ENCODE measurements at places on chromosomes 1 and 21. TPM values are rescaled to one million over a fixed set of nuclear protein-coding genes. Genes with fewer than 3 reads are reported as not detected.

DDAH1 gene
- total RNA-seq = 127 TPM

PAPPA2 gene
- 3.5 TPM for total RNA-seq

MCOLN3 gene
- 1.1 TPM for total RNA-seq

ERG gene
- 11.2 TPM for total RNA-seq

SDC3 gene
- total RNA-seq = 144 TPM

IGSF5 gene
- 2.2 TPM for total RNA-seq

PLEKHM2 gene
- 189 TPM for total RNA-seq

MCOLN2 gene
- 0.40 TPM for total RNA-seq

DNA sequence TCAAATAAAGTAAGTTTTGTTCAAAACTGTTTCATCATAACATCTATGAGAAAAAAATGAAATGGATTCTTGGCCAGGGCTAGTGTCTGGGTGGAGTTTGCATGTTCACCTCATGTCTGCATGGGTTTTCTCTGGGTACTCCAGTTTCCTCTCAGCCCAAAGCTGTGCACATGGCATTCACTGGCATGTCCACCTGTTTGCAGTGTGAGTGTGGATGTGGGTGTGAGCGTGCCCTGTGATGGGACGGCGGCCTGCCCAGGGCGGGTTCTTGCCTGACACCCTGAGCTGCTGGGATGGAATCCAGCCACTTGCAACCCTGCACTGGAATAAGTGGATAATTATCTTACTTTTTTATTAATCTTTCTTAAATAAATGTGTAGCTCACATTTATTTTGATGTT is 185.5 kb downstream of the RYR2 start:
- DNase-seq = no peak

DNA sequence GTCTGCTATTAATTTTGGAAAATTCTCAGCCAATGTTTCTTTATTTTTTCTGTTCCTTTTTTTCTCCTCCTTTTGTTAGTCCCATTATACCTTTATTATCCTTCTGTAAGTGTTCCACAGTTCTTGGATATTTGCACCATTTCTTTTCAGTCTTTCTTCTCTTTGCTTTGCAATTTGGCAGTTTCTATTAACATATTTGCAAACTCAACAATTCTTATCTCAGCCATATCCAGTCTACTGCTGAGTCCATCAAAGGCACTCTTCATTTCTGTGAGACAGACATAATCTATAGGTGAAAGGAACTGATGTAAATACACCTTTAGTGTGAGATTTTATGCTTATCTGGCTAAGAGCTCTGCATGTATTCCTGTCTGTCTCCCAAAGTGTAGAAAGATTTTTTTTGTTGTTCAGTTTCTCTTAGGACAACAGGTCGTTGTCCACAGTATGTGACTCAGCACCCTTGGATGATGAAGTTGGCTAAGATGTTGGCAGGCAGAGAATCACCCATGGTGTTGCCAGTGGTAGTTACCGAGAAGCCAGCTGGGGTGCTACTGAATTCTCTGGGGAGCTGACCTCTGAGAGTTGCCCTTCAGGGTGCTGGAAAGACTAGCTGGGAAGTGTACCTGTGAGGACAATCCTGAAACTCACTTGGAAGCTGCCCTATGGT is 38.4 kb downstream of the LEPR start:
- no peak for DNase-seq

DNA sequence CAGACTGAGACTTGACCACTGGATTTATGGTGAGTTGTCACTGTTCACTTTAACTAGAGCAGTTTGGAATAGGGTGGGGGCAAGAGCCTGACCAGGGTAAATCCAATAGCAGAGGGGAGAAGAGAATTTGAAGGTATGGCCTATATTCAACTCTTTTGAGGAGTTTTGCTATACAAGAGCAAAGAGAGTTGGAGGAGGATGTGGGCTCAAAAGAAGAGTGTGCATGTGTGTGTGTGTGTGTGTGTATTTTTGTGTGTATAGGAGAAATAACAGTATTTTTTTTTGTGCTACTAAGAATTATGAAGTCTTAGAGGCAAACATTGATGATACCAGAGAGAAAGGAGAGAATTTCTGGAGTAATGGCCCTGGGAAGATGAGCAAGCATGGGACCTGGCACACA is 164.8 kb upstream of the JUN start:
- DNase-seq = no peak

GRCh38 chr1:43444836-43445235 is 8.9 kb downstream of the HYI start:
- DNase-seq = no peak

DNA sequence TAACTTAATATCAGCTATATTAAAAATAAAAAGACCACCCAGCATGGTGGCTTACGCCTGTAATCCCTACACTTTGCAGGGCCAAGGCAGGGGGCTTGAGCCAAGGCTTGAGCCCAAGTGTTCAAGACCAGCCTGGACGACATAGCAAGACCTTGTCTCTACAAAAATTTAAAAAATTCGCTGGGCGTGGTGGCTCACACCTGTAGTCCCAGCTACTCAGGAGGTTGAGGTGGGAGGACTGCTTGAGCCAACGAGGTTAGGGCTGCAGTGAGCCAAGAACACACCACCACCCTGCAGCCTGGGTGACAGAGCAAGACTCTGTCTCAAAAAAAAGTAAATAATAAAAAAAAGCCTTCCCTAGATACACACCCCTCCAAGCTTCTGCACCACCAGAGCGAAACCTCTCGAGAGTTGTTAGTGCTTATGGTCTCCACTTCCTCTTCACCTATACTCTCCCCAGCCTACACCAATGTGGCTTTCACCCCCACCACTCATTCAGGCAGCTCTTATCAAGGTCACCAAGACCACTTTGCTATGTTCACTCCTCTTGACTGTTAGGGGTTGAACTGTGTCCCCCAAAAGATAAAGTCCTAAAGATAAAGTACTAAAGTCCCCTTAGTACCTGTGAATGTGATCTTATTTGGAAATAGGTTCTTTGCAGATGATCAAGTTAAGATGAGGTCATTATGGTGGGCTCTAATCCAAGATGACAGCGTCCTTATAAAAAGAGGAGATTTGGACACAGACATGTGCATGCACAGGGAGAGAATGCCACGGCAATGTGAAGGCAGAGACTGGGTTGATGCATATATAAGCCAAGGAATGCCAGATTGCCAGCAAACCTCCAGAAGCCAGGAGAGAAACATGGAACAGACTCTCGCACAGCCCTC is 6.8 kb upstream of the PPP1R15B start:
- DNase-seq = no peak

DNA sequence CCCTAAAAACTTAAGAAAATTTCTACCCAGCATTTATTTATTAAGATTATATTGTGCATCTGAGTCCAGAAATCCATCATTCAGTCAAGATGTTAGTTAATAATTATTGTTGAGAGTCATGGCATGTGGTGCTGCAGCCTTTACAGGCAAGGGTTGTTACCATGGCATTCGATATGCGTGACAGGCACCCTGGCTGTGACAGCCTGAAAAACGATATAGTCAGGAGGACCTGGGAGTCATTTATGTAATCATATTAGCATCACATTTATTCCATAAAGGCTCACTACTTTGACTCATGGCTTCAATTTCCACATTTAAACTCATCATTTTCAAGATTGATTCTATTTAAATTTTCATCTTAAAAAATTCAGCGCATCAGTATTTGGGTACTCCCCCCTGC is 68.0 kb downstream of the CACHD1 start:
- no peak for DNase-seq

DNA sequence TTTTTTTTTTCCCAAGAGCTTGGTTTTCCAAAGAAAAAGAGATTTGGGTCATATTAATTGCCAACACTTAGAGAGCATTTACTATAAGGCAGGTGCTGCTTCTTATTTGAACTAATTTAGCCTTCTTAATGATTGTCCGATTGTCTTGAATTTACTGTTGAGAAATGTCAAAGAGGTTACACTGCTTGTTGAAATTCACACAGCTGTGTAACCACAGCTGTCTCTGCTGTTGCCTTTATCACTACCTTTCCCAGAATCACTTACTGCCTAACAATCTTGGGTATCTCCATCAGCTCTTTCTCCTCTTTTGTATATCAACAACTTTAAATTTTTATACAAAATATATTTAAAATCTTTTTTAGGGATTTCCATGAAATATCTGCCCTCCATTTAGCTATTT is 115.6 kb downstream of the UCHL5 start:
- no peak for DNase-seq

DNA sequence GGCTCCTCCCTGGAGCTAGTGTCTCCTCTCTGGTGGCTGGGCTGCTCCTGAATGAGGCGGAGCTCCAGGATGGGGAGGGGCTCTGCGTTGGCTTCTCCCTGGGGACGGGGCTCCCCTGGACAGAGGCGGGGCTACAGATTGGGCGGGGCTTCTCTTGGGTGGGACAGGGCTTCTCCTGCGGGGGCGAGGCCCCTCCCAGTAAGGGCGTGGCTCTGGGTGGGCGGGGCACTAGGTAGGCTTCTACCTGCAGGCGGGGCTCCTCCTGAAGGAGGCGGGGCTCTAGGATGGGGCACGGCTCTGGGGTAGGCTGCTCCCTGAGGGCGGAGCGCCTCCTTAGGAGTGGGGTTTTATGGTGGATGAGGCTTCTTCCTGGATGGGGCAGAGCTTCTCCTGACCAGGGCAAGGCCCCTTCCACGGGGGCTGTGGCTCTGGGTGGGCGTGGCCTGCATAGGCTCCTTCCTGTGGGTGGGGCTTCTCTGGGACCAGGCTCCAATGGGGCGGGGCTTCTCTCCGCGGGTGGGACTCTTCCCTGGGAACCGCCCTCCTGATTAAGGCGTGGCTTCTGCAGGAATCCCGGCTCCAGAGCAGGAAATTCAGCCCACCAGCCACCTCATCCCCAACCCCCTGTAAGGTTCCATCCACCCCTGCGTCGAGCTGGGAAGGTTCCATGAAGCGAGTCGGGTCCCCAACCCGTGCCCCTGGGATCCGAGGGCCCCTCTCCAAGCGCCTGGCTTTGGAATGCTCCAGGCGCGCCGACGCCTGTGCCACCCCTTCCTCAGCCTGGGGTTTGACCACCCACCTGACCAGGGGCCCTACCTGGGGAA is 22.7 kb upstream of the ARF1 start:
- DNase-seq = no peak

DNA sequence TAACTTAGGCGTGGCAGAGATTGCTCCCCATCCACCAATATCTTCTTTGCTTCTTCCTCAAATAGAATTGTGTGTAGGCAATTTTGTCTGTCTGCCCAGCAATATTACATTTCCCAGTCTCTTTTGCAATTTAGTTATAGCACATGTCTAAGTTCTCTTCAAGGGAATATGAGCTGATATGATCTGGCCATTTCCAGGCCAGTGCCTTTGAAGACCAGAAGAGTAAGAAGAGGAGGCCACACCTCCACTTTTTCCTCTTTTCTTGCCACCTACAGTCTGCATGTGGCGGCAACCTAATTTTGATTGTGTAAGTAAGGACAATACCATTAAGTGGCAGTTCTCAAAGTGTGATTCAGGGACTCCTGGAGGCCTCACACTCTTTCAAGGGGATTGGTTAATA is 6.3 kb upstream of the RSBN1 start:
- DNase-seq = no peak

DNA sequence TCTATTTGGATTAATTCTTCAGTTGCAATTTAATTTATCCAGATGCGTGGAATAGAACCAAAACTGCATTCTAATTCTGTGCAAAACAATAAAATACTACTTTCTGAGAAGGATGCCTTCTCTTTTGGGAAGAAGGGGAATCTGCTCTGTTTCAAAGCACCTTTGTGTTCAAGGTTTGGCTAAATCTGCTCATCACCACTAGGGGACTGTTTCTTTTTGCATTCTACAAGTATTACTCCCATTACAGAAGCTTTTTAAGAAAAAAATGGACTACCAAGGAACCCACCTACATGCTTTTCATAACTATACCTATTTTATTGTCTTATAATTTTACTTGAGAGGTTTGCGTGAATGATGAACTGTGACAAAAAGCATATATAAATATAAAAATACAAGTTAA is 18.2 kb downstream of the MRPS6 start:
- DNase-seq = no peak

GRCh38 chr1:236509203-236509602 is 14.6 kb upstream of the LGALS8 start:
- DNase-seq = no peak

GRCh38 chr1:97827887-97828286 is 92.9 kb downstream of the DPYD start:
- no peak for DNase-seq

DNA sequence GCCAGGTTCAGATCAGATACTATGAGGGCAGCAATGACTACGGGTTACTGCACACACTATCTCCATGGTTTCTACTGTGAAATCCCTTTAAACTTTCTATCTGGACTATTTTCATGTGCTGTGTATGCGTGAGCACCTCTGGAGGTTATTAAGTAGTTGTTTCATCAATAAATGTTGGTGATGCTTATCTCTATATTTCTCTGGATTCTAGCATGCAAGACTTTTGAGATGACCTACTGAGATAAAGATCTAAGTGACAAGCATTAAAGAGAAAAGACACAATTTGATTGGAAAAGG is 194.0 kb downstream of the NRIP1 start:
- no peak for DNase-seq
